LNCaP clone FGC (cell line): ENCODE measurements at places on chromosomes 2 and 18.

- no peak for DNase-seq
Measured at GRCh38 chr2:179726461-179727180, 134.8 kb downstream of the ZNF385B start.

GRCh38 chr2:200373231-200373630, 66.7 kb downstream of the SPATS2L start:
- no peak for DNase-seq

DNA sequence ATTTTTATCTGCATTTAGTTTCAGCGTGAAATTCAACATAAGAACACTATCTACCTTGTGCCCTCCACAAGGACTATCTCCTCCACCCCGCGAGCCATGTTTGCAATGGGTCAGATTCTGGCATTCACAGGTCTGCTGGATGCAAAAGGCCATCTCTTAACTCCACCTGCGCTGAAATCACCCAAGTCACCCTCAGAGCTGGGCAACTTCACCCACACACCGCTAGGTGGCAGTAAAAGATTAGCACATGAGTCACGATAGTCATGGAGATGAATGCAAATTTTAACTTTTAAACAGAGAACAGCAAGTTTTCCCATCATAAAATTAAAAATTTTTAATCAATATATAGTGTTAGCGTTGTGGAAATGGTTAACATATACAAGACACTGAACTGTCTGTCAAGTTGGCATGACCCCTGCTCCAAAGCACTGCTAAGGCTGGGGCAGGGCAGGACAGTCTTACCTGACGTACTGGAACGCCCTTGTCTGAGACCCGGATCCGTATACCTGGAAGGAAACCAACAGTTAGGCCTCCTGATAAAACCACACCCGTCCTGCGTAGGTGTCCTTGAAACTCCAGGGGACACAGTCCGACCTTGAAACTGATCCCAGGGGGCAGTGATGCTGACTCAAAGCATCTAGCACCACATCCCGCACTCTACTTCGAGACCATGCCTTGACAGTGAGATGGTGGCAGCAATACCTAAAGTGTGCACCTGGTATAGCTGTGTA, 89.6 kb downstream of the UXS1 start:
- DNase-seq = peak; percentile 26

GRCh38 chr2:100580367-100581276, 17.8 kb downstream of the PDCL3 start:
- DNase-seq = no peak

DNA sequence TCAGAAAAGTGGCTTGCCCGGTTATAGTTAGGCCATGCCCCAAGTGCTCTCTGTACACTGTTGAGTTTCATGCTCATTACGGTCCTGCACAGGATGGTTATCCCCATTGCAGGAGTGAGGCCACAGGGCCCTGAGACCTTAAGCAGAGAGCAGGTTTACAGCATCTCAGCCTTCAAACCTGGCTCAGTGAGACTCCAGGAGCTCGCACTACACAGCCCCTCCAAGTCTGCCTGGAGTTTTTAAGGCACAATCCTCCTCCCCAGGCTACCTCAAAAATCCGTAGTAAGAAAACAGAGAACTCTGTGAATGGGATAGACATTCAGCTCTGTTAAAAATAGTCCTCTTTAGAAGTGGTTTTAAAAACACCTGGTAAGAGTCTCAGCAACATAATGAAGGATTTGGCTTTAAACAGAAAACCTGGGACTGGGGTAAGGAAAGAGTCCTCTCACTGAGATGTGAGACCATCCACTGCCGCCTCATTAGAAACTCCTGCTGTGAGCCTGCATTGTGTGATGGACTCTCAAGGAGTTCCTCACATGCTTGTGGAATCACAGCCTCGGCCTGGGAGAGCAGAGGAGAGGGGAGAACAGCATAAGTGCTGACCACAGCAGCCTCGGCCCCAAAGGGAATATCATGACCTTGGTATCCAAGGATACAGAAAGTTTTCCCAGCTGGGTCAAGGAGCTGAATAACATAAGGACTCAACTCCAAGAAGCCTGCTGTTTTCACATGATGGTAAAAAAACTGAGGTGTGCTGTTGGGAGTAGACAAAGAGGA, 214.8 kb downstream of the ATAD2B start:
- no peak for DNase-seq

DNA sequence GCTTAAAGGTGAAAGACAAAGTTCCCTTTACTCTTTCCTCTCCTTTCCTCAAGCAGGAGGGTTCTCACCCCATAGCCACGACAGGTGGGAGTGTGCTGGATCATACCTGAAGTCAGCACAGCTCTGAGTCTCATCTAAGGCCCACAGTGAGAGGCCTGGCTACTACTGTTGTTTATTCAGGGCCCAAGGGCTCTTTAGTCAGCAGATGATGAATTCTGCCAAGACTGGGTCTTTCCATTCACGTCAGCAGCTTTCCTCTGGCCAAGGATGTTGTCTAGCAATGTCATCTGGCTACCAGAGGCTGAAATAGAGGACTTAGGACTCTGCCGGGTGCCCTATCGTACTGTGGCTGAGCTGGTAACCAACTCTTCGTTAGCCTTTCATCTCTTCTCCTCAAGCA, 308.4 kb upstream of the THUMPD2 start:
- DNase-seq = no peak

DNA sequence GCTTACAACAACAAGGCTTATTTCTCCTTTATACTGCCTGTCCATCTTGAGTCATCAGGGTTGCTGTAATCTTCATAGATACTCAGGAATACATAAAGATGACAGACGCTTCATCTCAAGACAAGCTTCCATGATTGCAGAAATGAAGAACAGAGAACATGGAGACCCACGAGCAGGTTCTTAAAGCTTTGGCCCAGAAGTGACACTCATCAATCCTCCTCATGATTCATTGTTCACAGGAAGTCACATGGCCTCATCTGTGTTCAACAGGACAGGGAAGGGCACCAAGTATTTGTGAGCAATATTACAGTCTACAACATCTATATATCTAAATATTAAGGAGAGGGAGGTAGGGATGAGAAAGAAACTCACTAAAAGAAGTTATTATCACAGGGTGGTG, 36.5 kb upstream of the PGAP1 start:
- no peak for DNase-seq

DNA sequence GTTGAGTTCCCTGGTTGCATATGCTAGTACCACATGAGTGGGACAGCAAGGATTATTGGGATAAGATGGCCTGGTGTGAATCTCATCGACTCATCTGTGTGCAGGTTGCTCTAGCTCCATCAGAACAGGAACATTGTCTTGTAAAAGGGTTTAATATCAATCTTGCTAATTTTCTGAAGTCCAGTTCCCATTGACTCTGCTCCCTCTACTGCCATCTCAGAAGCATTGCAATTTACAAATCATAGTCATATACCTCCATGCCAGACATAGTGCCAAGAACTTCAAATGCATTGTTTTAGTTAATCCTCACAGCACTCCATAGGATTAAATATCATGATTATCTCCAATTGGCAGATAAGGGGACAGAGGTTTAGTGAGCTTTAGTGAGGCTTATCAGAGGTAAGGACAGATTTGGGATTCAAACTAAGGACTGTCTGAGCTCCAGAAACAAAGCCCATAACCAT, 4.8 kb upstream of the STAT4 start:
- DNase-seq = peak; percentile 62

DNA sequence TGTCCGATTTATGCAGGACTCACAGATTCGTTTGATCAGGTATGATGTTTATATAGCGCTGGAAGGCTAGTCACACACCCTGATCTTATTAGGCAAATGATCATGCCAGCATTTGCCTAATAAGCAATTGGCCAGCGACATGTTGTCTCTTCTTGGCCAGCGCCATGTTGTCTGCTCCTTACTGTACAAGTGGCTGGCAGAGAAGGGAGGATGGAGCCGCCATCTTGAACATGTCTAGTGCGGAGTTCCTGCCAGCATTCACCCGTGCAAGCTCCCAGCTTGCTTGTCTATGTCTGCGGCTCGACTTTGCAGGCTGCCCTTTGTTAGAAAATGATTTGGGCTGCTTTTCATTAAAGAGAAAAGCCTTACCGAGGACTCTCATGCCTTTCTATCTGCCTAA, 106.3 kb downstream of the TFCP2L1 start:
- no peak for DNase-seq

GRCh38 chr2:121008975-121009374, 273.3 kb downstream of the GLI2 start:
- no peak for DNase-seq

- no peak for DNase-seq
Measured at GRCh38 chr18:23933407-23933806, 81.1 kb upstream of the TTC39C start.

DNA sequence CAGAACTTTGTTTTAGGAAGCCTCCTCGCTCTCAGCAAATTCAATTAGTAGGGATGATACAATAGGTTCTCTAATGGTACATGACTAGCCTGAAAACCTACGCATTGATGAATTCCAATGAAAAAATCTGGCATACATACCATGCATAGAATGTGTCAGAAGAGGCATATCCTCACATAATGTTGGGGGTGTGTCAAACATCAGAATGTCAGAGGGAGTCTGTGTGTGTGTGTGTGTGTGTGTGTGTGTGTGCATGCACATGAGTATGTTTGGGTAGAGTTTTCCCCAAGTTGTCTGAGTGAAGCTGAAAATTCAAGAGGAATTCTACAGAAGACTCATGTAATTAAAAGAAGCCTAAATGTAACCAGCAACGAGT, 78.5 kb downstream of the FIGN start:
- no peak for DNase-seq

- no peak for DNase-seq
Measured at GRCh38 chr2:144097440-144098225, 422.3 kb downstream of the ZEB2 start.

- peak; percentile 88 for DNase-seq
Measured at GRCh38 chr2:88055371-88056128, at the start of gene KRCC1. TSS of gene KRCC1 (minus strand) at chr2:88055783. CDS start at chr2:88028563, 27,220 bp downstream.

DNA sequence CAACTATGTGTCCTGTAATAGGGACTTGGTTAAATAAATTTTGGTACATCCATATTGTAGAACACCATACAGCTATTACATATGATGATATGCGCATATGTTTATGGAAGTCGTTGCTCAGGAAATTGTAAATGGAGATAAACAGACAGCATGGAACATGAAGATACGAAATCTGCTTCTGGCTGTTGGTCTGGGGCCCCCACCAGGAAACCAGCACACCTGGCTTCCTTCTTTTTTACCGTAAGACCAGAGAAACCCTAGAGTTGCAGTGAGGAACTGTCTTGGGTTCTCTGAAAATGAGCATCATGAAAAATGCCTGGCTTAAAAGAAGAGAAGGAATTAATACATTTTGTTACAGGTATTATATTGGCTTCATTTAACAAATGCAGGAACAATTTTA, 40.8 kb downstream of the SPTBN1 start:
- no peak for DNase-seq

DNA sequence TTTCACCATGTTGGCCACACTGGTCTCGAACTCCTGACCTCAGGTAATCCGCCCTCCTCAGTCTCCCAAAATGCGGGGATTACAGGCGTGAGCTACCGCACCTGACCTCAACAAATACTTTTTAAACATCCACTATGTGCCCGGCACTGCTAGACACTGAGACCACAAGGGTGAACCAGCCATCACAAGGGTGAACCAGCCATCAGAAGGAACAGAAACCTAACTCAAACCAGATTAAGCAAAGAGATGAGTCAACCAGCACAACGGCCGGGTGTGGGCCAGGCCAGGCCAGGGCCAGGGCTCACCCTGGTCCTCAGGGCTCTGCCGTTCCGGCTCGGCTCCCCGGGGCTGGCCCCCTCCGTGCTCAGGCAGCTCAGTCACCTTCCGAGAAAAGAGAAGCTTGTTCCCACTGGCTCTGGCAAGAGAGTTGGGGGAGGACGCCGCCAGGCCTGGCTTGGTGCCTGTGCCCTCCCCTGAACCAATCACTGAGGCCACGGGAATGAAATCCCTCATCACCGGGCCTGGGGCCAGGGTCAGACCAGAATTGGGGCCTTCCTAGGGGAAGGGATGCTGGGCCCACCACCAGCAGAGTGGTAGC, 4.4 kb downstream of the TEX44 start:
- DNase-seq = no peak

- DNase-seq = no peak
Measured at GRCh38 chr18:25516747-25517498, 165.0 kb upstream of the ZNF521 start.

GRCh38 chr2:171391532-171391931, 42.3 kb downstream of the METTL8 start:
- no peak for DNase-seq

DNA sequence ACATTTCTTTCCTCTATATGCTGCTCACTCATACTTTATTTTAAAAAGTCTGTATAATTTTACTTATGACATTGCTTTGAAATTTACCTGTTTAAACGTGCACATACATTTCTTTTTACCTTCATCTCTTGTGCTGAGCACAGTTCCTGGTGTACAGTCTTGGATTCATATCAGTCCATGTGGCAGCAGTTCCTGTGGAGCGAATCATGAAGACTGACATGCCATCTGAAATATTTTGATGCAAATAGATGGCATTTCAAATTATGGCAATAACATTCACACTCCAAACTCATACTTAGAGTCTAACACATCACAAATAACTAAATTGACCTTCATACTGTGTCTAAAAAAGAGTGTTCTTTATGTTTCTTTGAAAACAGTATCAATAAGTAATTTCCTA, 90.3 kb upstream of the CDH2 start:
- DNase-seq = no peak

DNA sequence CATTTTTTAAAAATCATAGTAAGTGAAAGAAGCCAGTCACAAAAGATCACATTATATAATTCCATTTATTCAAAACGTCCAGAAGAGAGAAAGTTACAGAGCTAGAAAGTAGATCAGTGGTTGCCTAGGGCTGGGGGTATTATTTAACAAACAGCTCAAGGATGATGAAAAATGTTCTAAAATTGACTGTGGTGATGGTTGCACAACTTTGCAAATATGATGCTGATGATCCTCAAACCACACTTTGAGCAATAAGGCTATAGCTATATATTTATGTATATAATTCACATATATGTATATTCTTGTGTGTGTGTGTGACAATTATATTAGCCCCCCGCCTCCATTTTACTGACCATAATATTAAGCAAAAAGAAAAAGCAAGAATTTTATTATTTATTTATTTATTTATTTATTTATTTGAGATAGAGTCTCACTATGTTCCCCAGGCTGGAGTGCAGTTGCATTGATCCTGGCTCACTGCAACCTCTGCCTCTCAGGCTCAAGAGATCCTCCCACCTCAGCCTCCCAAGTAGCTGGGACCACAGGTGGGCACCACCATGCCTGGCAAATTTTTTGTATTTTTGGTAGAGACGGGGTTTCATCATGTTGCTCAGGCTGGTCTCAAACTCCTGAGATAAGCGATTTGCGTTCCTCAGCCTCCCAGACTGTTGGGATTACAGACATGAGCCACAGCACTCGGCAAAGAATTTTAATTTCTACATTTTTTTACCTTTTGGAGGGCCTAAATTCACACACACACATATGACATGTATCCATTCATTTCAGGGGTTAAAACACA, 1.9 kb downstream of the WDR12 start:
- no peak for DNase-seq

DNA sequence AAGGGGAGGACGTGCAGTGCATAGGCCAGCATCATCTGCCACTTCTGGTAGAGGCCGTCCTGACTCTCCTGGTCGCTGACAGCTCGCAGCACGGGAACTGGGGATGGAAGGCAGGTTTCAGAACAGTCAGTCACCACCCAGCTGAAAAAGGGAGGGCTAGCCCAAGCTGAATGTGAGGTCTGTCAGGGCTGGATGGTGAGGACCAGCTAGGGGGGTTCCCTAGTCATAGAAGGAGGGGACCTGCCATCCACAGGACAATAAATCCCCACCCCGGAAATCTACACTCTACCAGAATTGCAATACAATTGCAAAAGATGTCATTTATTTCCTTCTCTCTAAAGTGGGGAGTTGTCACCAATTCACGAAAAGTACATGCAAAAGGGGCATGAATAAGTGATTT, 15.8 kb downstream of the ABCG5 start:
- no peak for DNase-seq
